Activated CD4-positive, alpha-beta T cell treated with anti-CD3 and anti-CD28 coated beads for 1 hour (primary cell): ENCODE measurements at places on chromosomes 6 and 20.

DNA sequence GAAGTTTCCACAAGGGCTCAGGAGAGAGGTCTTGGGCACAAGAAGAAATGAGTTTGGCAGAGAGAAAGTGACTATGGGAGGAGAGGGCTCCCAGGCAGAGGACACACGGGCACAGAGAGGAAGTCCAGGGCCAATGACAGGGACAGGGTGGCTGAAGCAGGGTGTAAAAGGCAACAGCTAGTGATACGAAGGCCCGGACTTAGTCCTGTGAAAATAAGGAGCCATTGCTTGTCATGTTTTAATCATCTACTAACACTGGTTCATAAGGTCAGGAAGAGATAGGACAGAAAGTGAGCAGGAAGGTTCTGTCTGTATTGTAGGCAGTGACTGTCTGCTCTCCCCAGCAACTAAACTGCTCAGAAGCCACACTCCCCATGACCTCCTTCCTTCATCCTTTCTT, 204.7 kb upstream of the SHLD1 start:
- no peak for DNase-seq

GRCh38 chr20:4252005-4252404, 236.6 kb upstream of the RNF24 start:
- DNase-seq, result no peak

- DNase-seq, result no peak
Measured at GRCh38 chr6:110255211-110255750, 75.1 kb downstream of the CDC40 start.

- no peak for DNase-seq
Measured at GRCh38 chr20:41738604-41739206, 120.5 kb upstream of the CHD6 start.

DNA sequence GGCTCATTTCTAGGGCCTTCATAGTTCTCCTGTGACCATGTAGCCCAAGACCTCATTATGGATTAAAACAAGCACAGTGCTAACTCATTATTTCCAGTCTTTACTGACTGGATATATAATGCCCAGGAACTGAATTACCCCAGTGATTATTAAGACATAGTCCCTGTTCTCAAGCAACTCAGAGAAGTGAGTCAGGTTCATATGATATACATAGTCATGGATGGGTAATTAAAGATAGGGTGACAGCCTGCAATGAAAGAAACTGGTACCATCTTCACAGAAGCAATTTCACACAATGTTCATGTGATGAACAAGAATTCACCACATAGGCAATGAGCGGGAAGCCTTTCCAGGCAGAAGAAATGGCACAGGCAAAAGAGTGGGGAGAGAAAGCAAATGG, 3.5 kb downstream of the TRIM27 start:
- no peak for DNase-seq
